Neural progenitor cell (in vitro differentiated cells): ENCODE measurements at places on chromosomes 3 and 15.
A peak's percentile ranks its signal among the peaks of the same experiment; 100 is the strongest.

DNA sequence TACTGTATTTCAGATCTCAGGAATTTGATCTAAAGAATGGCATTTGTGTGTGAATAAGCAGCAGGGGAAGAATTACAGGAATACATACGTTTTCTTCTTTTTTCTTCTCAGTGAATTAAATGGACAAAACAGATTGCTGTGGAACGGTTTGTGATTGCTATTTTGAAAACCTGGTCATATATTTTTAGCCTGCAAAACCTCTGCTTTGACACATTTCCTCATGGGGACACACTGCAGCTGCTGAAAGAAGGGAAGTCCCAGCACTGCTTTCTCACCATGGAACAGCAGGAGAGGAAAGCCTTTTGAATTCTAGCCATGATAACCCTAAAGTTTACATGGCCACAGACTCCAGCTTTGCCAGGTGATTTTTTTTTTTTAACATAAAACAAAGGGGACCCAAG lies 315.0 kb downstream of the OXSM start:
- DNase-seq, result no peak

- no peak for DNase-seq
Measured at GRCh38 chr3:159783780-159784742, 204.6 kb upstream of the IL12A start.

GRCh38 chr15:52789601-52790168 lies 451 bp downstream of the ONECUT1 start:
- peak; percentile 64 for DNase-seq

DNA sequence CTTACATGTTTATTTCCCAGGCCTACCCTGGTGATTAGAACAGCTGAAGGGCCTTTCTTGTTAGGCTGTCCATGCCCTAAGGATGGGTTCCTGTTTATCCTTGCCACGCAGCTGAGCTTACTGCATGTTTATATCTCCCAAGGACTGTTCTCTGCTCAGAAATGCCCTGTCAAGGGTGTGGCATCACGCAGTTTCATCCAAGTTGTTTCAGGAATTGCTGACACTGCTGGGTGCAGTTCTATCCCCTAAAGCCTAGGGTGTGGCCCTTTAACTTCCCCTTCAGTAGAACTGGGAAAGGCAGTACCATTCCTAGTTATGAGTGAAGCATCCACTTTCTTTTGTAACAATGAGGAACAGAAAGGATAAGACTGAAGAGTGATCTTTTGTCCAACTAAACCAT lies 5.0 kb downstream of the ELL3 start:
- DNase-seq, result no peak
